ENCODE measurements at places on chromosomes 16 and 17.

GRCh38 chr17:30790279-30790678 is 34.2 kb downstream of the CRLF3 start:
- DNase-seq = no peak

DNA sequence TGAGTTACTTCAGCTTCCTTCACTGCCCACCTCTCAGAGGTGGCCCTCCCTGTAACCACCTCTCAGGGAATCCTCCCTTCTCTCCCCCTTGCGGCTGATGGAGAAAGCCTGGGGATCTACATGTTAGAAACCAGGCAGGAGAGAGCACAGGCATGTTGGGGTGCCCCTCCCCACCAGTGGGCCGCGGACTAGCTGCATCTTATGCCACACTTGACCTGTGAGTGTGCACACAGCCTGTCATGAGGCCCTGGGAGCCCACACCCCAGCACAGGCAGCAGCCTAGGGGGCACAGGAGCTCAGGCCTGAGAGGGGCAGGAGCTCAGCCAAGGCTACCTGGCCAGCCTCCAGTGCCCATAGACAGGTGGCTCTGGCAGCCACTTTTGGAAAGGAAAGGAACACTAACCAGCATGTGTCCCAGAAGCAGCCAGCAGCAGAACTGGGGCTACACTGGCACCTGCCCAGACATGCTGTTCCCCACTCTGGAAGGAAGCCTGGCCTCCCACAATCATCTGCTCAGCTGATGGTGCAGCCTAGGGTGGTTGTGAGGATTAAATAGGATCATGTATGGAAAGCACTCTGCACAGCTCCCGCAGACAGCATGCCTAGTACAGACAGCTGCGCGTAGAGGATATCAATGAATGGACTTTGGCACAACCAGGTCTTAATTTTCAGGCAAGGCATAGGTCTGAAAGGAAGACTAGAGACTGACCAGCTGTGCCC is 60.5 kb downstream of the TMEM132E start:
- DNase-seq = no peak

GRCh38 chr16:12732600-12732999 is 71.1 kb downstream of the CPPED1 start:
- no peak for DNase-seq

GRCh38 chr16:88822281-88823040 is 10.7 kb upstream of the APRT start:
- DNase-seq = no peak

- peak; percentile 49 for DNase-seq
These were observed 41.0 kb downstream of the TUBD1 start for GRCh38 chr17:59851439-59852375.

DNA sequence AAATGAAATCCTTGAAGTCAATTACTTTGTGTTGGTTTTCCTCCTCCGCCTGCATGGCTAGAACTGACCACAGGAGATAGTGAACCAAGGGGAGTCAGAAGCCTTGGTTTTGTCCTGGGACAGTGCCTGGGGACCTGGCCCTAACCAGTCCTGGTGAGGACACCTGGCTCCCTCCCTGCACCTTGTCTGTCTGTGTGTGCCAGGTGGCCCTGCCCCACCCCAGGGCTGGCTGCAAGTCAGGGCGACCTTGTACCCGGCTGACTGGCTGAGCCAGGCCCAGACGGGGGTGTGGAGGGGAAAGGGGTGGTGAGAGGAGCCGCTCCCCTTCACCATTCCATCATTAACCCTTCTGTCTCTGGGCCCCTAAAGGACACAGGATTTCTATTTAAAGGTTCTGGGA is 3.4 kb downstream of the RAPGEFL1 start:
- DNase-seq = no peak

- no peak for DNase-seq
These were observed 5.2 kb upstream of the GHDC start for GRCh38 chr17:42199416-42200011.

DNA sequence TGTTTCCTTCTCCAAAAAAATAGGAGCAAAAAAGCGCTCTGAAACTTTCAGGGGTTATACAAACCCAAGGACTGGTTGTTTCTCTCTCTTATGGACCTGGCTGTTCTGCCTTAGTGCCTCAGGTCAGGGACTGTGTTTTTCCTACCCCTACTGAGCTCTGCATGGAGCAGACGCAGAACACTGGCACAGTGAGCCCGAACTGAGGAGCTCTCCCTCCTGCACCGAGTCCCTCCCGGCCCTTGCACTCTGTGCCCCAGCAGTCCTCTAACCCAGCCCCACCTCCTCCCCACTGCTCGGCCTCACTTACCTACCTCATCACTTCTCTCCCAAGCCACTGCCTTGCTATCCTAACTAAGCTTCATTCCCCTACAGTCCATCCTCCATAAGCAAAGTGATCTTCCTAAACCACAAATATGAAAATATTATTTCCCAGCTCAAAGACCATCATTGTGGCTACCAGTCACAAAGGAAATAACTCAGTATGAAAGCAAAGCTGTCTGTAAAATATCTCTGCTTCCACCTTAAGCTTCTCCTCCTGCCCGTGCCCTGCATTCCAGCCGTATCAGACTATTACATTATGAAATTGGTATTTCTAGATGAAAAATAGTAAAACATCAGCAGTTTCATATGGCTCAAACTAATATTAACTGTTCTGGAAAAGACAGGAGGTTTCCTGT is 13.6 kb downstream of the MEIOB start:
- DNase-seq = no peak

GRCh38 chr17:51650772-51651171 is 390.4 kb downstream of the UTP18 start:
- no peak for DNase-seq

- DNase-seq = peak; percentile 31
These were observed 750.7 kb downstream of the KCNJ18 start for GRCh38 chr17:22443061-22443460.

- DNase-seq = no peak
These were observed 7.1 kb downstream of the TRARG1 start for GRCh38 chr17:1286379-1287106.
